ENCODE measurements at places on chromosomes 7 and 10. TPM values are rescaled to one million over a fixed set of nuclear protein-coding genes. Genes with fewer than 3 reads are reported as not detected.

- H3K4me1 ChIP-seq: peaks cover 6% of the 10 kb centered on the region
- no peaks in the 10 kb centered on the region for H3K27me3 ChIP-seq
- no peak overlapping the region for H3K4me3 ChIP-seq
- H3K27ac ChIP-seq: no peak overlapping the region
These were observed 26.1 kb downstream of the LRRC4 start for GRCh38 chr7:128005117-128005516.

- no peak overlapping the region for H3K4me3 ChIP-seq
- no peak for DNase-seq
- H3K27me3 ChIP-seq: no peaks in the 10 kb centered on the region
- no peak overlapping the region for H3K27ac ChIP-seq
- no peaks in the 10 kb centered on the region for H3K4me1 ChIP-seq
- H3K36me3 ChIP-seq: no peaks in the 10 kb centered on the region
These were observed 112.8 kb upstream of the SFMBT2 start for GRCh38 chr10:7523656-7524055.

DNA sequence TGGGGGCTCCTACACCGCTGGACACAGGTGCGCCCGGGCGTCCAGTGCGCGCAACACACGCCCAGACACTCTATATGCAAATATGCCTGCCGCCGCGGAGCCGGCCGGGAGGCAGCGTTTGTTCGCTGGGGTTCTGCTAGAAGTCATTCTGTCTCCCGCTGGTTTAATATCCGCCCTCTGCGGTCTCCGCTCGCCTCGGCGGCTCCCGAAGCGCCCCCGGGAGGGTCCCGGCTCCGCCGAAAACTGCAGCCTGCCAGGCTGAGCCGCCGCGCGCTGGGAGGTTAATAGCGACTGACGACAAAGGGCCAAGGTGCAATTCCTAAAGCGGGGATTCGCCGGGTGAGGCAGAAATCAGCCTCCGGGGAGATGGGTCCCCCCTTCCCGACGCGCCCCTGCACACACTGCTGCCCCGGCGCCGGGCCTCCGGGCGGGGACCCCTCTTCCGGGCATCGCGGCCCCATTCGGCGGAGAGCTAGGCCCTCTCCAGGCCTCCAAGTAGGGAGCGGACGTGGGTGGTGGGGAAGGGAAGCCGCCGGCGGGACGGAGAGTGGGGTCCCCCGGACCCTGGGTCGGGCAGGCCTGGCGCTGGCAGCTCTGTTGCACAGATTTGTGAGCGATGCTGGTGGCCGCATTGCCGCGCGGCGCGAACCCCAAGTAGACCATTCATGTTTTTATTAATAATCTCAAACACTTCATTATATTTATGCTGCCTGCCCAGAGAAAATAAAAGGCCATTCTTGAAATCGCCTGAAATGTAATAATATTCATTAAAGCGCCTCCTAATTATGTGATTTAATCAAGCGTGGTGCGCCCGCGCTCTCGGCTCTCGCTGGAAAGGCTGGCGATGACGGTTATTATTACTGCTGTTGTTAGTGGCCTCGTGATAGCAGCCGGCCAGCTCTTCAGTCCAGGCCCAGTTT, 9.1 kb downstream of the EN2 start:
- H3K27ac ChIP-seq: no peak overlapping the region
- H3K4me1 ChIP-seq: no peaks in the 10 kb centered on the region
- no peak overlapping the region for H3K4me3 ChIP-seq
- peaks cover 76% of the 10 kb centered on the region for H3K27me3 ChIP-seq
- H3K36me3 ChIP-seq: no peaks in the 10 kb centered on the region
- DNase-seq: no peak

GRCh38 chr7:43834463-43835251, 34.7 kb downstream of the MRPS24 start:
- H3K27ac ChIP-seq: peak overlapping the region; percentile 29
- DNase-seq: peak; percentile 58
- H3K4me3 ChIP-seq: peak overlapping the region; percentile 51
- no peaks in the 10 kb centered on the region for H3K27me3 ChIP-seq
- H3K4me1 ChIP-seq: peaks cover 16% of the 10 kb centered on the region

DNA sequence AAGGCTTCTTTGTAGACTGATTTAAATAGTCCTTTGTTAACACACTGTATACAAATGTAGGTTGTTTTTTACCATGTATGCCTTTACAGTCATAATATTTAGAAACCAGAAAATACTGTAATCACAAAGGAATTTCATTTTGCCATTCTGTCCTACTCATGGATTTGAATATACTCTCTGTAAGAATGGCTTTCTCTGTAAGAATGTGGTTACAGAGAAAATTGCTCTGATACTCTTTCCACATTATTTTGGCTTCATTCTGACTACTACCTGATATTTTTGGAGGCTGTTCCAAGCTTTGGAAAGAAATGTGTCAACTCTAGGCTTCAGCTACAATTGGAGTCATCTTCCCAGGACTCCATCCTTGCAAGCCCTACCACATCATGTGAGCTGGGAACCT, 23.5 kb downstream of the CH25H start:
- H3K36me3 ChIP-seq: no peaks in the 10 kb centered on the region
- DNase-seq: no peak
- no peaks in the 10 kb centered on the region for H3K27me3 ChIP-seq
- no peak overlapping the region for H3K4me3 ChIP-seq
- H3K27ac ChIP-seq: no peak overlapping the region

Gene HMX3
- not detected for total RNA-seq

Gene STEAP1
- total RNA-seq: not detected
